ENCODE measurements at places on chromosomes 11 and 22.

- H3K4me1 ChIP-seq, result peaks cover 44% of the 10 kb centered on the region
- peak overlapping the region; percentile 100 for H3K27ac ChIP-seq
- peak; percentile 79 for DNase-seq
- H3K27me3 ChIP-seq, result no peaks in the 10 kb centered on the region
Measured at GRCh38 chr22:36323182-36323854, 64.4 kb downstream of the MYH9 start.

DNA sequence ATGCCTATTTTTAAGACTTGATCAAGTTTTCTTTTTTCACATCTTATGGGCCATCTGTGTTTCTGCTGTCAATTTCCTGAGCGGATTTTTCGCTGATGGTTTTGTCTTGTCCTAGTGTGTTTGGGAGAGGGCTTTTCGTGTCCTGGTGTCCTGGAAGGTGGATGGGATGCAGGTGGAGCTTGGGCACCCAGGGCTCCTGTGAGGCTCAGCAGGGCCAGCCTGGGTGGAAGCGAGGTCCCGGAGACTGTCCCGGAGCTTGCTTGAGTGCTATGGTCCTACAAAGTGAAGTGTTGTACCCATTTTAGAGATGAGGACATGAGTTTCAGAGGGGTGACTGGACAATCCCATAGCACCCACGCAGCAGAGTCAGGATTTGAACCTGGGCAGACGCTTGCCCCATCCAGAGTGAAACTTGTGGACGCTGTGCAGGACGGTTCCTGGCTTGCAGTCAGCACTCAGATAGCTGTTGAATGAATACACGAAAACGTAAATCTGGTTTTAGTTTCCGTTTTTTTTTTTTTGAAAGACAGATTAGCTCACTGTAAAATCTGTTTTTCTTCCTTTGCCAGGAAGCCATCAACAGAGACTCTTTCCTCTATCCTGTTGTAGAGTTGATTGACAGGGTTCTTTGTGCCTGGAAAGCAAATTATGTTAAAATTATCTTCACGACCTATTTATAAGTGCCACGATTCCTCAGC, 64.1 kb downstream of the TBC1D22A start:
- H3K36me3 ChIP-seq, result no peaks in the 10 kb centered on the region
- no peak for DNase-seq
- H3K27ac ChIP-seq, result no peak overlapping the region
- no peak overlapping the region for H3K4me3 ChIP-seq

- H3K36me3 ChIP-seq, result peaks cover 4% of the 10 kb centered on the region
- peak overlapping the region; percentile 27 for H3K27ac ChIP-seq
- no peaks in the 10 kb centered on the region for H3K27me3 ChIP-seq
- no peak for DNase-seq
- H3K4me1 ChIP-seq, result peaks cover 25% of the 10 kb centered on the region
Measured at GRCh38 chr22:29041408-29041807, 20.2 kb downstream of the C22orf31 start.

- no peaks in the 10 kb centered on the region for H3K36me3 ChIP-seq
- no peak for DNase-seq
- no peak overlapping the region for H3K4me3 ChIP-seq
- H3K27me3 ChIP-seq, result no peaks in the 10 kb centered on the region
Measured at GRCh38 chr11:61737131-61737530, 15.3 kb upstream of the MYRF start.

DNA sequence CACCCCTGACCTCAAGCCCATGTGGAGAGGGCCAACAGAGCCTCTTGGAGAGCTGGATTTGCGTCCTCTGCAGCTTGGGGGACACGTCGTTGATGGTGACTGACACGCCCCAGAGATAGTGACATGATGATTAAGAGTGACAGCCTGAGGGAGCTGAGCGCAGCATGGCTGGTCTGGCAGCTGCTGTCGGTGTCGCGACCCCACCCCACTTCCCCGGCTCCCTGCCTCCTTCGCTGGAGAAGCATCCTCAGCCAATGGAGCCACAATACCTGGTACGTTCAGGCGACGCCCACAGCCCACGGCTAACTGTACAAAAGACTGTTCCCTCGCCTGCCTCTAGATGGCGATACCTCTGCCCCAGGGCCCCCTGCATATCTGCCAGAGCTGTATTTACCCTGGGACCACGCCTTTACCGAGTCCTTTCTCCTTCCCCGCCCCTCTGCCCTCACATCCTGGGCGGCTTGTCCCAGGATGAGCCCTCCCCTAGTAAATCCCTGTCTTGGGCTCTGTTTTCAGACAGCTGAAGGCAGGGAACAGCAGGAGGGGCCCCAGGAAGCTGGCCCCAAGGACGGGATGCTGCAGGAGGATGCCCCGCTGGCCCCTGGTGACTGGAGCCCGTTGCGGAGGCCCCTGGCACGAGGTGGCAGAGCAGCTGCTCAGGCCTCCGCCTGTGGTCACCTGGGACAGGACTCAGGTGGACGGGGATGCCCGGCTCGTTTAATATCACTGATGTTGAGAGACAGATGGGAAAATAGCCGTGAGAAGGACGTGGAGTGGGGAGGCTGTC, 90.6 kb downstream of the RPS6KA4 start:
- DNase-seq, result no peak
- peak overlapping the region; percentile 71 for H3K27ac ChIP-seq
- peaks cover 22% of the 10 kb centered on the region for H3K4me1 ChIP-seq
- no peaks in the 10 kb centered on the region for H3K27me3 ChIP-seq

DNA sequence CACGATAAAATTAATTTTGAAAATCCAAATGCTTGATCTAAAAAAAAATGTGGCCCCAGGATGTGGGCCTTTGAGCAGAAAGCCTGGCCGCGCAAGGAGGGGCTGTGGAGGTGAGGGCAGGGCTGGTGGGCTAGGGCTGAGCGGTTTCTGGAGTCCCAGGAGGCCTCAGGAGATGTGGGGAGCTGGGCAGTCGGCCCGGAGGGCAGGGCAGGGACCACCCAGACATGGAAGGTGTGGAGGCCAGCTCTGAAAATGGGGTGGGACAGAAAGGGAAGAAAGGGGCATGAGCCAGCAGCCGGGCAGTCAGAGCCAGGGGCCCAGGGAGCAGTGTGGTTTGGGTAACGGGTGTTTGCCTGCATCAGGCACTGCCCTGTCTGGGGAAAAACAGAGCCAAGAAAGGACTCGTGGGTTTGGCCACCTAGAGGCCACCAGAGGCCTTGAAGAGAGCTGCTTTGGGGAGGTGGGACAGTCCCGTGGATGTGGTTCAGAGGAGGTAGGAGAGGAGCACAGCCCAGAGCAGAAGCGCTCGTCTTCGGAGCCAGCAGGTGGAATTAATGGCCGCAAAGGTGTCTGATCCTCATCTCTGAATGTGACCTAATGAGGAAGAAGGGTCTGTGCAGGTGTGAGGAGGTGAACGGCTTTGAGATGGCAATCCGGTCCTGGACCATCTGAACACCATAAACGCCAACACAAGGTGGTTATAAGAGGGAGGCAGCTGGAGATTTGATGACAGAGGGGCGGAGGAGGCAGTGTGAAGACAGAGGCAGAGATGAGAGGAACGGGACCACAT, 50.2 kb downstream of the IGF2 start:
- no peaks in the 10 kb centered on the region for H3K4me1 ChIP-seq
- no peak for DNase-seq
- H3K27ac ChIP-seq, result no peak overlapping the region
- no peaks in the 10 kb centered on the region for H3K36me3 ChIP-seq
- no peak overlapping the region for H3K4me3 ChIP-seq
- no peaks in the 10 kb centered on the region for H3K27me3 ChIP-seq

DNA sequence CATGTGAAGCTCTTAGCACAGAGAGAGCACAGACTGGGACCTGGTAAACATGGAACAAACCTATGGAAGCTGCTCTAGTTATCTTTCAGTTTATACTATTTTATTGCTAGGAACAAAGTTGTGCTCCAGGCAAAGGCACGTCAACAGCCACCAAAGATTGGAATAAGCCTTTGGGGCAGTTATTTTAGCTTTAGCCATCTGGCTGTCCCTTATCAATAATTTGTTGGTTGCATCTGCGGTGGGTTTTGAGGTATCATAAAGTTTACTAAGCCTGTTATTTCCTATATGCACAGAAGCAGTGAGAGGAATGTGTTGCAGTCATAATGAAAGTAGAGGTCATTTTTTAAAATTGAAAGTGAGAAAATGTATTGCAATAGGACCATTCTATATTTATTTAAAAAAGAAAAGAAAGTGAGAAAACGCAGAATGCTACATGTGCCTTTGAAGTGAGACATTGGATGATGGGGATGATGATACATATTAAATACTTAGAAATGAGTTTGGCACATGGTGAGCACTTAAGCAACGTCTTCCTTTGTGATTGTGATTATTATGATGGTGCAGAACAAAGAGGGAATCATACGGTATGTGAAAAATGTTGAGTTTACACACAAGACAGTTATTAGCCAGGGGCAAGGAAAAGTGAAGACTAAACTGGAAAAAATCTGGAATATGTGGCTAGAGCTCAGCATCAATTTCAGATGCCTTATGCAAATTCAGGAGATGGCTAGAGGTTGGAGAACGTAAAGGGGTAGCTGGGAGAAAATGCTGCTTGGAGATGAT, 58.3 kb downstream of the PRR5L start:
- H3K4me1 ChIP-seq, result no peaks in the 10 kb centered on the region
- no peak for DNase-seq
- no peak overlapping the region for H3K27ac ChIP-seq
- no peak overlapping the region for H3K4me3 ChIP-seq
- no peaks in the 10 kb centered on the region for H3K36me3 ChIP-seq
- H3K27me3 ChIP-seq, result no peaks in the 10 kb centered on the region

DNA sequence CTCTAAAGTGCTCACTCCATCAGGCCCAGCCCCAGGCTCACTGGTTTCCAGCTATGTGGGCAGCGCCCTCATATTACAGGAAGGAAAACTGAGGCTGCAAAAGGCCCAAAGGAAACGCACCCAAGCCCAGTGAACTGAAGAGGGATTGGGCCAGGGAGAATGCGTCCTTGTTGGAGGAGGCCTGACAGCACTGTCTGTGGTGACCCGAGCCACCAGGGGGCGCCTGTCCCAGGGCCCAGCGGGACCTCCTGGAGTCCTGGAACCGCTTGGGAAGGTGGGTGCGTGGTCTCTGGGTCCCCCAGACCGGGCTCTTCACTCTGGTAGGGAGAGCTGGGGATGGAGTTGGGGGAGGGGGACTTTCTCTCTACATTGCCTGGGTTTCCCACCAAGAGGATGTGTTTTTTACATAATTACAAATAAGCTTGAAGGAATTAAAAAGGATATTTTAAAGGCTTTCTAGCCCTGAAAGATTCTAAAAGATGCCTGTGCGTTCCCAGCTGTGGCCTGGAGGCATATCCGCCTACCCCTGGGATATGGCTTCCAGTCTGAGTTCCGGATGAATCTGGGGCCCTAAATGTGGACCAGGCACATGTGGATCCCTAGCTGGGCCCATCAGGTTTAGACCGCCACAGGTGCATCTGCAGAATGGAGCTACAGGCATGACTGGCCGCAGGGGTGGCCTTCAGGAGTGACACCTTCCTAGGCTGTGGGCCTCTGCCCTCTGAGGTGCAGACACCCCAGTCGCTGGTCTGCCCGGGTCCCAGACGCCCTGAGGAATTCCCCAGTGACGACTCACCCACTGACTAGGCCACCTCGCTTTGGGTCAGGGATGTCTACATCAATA, 4.2 kb downstream of the SPI1 start:
- H3K4me3 ChIP-seq, result no peak overlapping the region
- no peaks in the 10 kb centered on the region for H3K4me1 ChIP-seq
- H3K36me3 ChIP-seq, result no peaks in the 10 kb centered on the region
- no peak overlapping the region for H3K27ac ChIP-seq
- DNase-seq, result no peak

GRCh38 chr11:6587360-6587953, 16.0 kb downstream of the RRP8 start:
- H3K36me3 ChIP-seq, result peaks cover 9% of the 10 kb centered on the region
- peaks cover 13% of the 10 kb centered on the region for H3K4me1 ChIP-seq
- H3K27me3 ChIP-seq, result no peaks in the 10 kb centered on the region
- no peak overlapping the region for H3K27ac ChIP-seq
